ENCODE measurements at places on chromosomes 11 and 22.

GRCh38 chr11:132409573-132410355 lies 1039.3 kb downstream of the NTM start:
- DNase-seq, result no peak

DNA sequence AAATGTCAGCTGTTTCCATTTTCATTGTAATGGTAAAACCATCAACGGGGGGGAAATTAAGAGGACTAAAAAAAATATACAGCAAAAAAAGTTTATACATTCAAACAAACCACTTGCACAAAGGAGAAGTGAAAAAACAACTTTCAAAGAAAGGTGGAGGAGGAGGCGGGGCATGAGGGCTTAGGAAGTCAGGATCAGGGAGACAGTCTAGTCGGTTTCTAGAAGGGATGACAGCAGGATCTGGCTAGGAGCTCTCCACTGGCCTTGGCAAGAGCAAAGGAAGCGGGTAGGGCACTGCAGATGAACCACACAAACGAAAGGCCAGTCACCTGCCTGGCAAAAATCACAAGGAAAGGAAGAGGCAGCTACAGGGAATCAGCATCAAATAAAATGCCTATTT lies 31.0 kb downstream of the NAP1L4 start:
- DNase-seq, result no peak

GRCh38 chr22:27761665-27762064 lies 39.9 kb downstream of the MN1 start:
- DNase-seq, result no peak

- DNase-seq, result no peak
Observed at GRCh38 chr22:24485608-24486007, 9.5 kb upstream of the UPB1 start.

DNA sequence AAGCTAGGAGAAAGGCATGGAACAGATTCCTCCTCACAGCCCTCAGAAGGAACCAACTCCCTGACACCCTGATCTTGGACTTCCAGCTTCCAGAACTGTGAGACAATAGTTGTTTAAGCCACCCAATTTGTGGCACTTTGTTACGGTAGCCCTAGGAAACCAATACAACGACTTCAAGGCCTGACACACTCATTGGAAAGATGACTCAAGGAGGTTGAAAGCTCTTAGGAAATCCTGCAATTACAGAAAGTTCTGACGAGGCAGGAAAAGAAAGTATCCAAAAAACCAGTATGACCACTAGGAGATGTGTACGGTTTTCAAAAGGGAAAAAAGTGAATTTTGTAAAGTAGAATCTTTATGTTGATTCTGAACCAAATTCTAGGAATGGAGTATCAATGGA lies 161.4 kb downstream of the SWAP70 start:
- no peak for DNase-seq

- no peak for DNase-seq
Observed at GRCh38 chr22:35835998-35836691, 118.5 kb downstream of the APOL5 start.

DNA sequence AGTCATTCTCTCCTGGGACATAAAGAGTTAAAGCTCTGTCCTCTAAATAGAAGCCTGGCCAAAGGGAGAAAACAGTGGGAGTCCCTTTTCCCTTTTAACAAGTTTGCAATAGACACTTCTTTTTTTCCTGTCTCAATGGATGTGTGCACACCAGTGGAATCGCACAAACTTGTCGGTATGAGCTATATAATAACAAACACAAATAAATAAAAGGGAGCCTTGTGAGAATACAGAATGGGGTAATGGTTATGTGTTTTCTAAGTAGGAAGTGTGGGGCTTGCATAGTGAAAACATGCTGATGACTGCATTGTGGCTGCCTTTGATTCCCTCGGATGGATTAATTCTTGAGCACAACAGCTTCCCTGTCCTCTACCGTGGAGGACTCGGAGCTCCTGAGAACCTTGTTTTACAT lies 131.9 kb downstream of the WNT7B start:
- DNase-seq, result no peak

DNA sequence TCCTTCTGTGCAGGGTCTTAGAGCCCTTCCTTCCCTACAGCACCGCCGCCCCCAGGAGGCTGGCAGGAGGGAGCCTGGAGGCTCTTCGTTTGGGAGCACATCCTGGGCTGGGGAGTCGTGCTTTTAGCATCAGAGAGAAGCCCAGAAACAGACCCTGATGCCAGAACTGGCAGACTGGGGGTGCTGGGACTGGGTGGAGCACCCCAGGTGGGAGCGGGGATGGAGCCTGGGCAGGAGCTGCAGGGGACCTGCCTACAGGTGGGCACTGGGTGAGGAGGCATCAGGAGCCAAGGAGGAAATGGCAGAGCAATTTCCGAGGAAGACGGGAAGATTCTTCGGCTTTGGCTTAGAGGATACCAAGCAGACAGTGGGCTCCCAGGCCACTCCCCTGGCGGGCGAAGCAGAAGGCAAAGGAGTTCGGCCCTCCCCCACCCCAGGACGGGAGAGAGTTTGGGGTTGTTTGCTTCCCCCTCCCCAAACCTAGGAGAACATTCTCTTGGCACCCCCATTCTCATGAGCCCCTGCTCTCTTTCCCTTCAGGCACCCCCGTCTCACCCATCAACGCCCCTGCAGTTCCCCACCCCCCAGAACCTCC lies 1.1 kb downstream of the SYT7 start:
- DNase-seq, result no peak

DNA sequence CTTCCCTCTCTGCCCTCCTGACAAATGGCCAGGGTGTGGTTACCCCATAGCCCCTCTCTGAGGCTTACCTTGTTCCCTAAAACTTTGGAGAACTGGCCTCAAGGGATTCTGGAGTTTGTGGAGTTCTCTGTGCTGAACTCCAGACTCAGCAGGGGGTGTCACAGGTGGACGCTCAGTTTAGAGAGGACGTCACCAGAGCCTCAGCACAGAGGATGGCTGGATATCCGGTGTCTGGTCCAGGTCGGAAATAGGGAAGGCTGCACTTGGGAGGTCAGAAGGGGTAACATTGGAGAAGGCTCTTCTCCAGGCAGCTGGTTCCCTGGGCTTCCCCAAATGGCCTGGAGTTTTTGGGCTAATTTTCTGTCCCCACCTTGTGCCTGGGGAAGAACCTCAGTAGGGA lies 64.2 kb downstream of the ADAMTS15 start:
- no peak for DNase-seq

DNA sequence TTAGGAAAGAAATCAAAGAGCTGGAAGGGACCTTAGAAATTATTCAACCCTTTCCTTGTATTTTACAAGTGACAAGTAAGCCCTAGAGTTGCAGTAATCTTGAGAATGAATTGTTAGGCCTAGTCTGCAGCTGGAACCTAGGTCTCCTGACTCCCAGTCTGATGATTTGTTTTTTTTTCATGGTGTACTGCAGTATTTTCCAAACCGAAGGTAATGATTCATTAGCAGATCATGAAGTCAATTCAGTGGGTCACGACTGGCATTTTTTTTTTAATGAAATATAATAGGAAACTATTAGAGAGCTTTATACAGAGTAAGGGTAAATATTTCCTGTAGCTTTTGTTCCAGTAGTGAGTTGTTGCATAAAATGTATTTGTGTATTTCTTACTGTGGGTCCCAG lies 42.8 kb downstream of the EXT2 start:
- DNase-seq, result no peak

- no peak for DNase-seq
Observed at GRCh38 chr22:44102856-44103255, 77.9 kb upstream of the PARVG start.

DNA sequence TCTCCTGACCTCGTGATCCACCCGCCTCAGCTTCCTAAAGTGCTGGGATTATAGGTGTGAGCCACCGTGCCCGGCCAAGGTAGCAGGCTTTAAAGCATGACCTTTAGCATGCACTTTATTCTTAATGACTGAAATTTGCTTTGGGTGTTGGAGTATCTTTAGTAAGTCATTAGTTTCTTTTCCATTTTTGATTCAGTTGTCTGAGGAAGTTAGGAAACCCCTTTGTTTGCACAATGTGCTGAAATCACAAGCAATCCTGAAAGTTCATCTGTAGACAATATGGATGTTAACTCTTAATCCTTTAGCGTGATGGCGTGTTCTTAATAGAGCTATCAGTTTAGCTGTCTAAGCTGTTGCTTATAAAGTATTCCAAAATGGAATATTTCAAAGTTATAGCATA lies 16.8 kb downstream of the SDHD start:
- DNase-seq, result no peak

DNA sequence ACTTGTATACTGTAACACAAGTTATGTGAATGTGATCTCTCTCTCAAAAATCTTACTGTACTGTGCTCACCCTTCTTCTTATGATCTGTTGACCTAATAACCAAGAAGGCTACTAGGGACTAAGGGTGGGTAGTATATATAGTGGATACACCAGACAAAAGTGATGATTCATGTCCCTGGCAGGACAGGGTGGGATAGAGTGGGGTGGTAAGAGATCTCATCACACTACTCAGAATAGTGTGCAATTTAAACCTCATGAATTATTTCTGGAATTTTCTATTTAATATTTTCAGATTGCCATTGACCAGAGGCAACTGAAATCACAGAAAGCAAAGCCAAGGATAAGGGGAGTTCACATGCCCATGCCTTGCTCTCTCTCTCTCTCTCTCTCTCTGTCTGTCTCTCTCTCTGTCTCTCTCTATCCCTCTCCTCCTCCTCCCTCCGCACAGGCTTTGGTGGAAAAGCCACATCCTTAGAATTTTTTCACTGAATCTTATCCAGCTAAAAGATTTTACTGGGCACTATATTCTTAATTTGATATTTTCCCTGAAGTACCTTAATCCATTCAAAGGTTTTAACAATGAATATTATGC lies 12.0 kb upstream of the STK33 start:
- no peak for DNase-seq

DNA sequence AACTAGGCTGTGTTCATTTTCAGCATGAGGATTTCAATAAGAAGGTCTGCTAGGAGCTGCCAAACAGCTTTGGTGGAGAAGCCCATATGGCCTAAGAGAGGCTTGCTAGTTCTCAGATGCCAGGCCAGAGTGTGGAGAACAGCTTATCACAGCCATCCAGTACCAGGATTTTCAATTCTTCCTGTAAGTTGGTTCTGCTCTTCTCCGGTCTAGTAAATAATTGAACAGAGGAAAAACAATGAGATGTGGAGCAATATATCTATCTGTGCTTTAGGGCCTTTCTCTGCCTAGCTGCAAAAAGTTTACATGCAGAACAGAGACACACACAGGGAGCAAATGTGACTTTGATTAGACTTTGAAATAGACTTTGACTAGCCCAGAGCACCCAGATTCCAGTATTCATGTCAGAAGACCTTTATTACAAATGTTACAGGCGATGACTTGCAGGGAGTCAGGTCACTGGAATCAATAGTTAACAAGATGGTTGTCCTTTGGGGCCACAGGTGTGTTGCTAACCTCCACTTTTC lies 19.8 kb upstream of the PPP2R1B start:
- no peak for DNase-seq

DNA sequence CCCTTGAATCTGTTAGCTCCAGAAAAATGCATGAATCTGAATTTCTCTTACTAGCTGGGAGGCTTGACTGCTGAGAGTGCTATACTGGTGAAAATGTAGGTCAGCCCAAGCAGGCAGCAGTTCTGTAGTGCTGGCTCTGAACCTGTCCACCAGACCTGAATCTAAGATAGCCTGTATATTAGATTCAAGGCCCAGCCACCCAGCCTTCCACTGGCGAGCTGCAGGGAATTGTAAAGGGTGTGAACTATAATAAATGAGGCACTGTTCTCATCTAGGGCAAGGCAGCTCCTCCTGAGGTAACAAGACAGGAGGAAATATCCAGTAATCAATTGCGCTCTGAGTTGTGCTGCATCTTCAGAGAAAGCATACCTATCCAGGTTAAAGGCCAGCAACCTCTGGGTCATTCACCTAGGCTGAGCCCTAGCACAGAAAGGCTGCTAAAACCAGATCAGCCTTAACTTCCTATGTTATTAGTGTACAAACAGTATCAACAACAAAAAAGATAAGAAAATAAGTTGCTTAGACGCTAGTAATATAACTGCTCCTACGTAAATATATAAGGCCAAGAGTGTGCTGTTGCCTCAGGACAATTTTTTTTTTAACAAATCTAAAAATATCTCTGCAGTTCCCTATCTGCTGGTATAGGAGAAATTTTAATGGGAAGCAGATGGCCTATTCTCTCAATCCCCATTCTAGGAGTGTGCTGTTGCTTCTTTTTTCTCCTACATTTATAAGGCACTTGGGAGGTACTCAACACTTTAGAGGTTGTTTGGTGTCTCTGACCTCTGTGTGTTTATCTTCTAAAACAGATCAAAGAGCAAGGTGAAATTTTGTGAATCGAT lies 63.0 kb downstream of the RELT start:
- DNase-seq, result no peak

DNA sequence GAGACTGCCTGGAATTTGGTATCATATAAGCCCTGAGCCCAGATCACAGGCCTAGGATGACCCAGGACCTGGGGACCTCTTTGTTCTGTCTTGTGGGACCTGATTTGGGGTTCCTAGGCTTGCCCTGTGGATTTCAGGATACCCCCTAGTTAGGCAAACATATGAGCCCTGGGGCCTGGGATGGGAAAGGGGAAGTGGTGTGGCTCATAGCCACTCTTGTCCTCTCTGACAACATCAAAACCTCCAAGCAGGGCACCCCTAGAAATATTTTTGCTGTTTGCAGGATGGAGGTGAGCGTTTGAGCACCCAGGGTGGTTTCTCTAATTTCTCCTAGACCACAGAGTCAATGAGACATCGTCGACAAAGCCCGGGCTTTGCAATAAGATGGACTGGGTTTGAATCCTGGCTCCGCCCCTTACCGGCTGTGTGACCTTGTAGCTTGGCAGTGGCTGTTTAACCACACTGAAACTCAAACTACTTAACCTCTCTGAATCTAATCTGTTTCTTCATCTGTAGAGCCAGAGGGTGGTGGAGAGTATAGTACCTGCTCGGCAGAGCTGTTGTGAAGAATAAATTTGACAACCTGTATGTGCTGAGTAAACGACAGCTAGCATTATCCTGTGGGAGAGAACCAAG lies 5.3 kb upstream of the LRRC10B start:
- DNase-seq, result no peak

DNA sequence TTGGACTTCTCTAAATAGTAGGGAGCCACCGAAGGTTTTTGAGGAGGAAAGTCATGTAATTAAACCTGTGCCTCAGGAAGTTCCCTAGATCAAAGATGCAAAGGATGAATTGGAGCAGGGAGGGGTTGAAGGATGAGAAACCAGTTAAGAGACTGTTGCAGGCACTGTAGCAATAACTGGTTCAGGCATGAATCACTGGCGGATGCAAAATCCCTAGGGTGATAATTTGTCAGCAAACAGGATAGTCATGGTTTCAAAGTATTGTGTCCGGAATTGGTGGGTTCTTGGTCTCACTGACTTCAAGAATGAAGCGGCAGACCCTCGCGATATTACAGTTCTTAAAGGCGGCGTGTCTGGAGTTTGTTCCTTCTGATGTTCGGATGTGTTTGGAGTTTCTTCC lies 19.9 kb downstream of the TRIOBP start:
- no peak for DNase-seq
